AG09309 (cell line): ENCODE measurements at places on chromosomes 5 and 9.
A peak's percentile ranks its signal among the peaks of the same experiment; 100 is the strongest.

DNA sequence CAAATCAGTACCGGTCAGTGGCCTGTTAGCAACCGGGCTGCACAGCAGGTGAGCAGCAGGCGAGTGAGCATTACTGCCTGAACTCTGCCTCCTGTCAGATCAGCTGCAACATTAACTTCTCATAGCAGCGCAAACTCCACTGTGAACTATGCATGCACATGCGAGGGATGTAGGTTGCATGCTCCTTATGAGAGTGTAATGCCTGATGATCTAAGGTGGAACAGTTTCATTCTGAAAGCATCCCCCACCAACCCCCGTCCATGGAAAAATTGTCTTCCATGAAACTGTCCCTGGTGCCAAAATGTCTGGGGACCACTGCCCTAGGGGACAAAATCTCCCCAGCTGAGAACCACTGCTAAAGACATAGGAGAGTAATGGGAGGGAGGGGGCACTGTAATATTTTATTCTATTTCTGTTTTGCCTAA lies 51.1 kb downstream of the P4HA2 start:
- no peak for DNase-seq

GRCh38 chr5:119820608-119821007 lies 191.2 kb downstream of the FAM170A start:
- no peak for DNase-seq

DNA sequence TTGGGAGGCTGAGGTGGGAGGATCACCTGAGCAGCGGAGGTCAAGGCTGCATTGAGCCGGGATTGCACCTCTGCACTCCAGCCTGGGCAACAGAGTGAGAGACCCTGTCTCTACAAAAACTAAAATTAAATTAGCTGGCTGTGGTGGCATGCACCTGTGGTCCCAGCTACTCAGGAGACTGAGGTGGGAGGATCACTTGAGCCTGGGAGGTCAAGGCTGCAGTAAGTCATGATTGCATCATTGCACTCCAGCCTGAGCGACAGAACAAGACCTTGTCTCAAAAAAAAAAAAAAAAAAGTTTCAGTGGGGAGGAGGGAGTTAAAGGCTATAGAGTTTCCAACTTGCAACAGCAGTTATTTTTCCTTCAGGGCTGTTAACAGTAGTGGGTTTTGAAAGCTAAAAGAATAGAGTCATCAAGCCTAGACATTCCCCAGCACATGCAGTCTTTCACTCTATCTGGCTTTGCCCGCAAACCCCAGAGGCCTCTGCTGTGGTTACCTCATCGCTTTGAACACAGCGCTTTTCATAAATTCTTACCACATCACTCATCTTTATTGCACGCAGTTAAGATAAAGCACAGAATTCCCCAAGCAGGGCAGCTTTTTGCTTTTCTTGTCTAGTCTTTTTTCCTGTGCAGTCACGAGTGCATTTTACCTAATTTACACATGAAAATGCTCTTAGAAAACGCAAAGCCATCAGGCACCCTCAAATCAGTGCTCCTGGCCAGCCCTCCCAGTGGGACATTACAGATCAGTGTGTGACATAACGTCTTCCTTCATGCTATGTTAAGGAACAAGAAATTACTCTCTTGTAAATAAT lies 8.7 kb upstream of the SLC2A8 start:
- peak; percentile 91 for DNase-seq

DNA sequence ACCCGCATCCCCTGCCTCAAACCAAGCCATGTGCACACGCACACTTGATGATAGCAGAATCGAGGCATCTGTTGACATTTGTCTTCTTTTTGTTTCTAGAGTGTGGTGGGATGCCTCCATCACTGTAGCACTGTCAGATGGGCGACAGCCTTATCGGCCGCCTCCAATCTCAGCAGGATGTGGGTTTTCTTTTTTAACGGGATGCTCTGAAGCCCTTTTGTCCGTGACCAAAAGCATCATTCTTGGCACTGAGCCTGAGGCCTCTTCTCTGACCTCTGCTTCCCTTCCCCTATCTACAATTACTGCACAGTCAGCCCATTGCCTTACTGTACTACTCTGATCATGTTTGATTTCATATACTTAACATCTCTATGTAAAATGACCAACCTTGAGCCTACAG lies 78.3 kb downstream of the LMNB1 start:
- DNase-seq, result no peak

DNA sequence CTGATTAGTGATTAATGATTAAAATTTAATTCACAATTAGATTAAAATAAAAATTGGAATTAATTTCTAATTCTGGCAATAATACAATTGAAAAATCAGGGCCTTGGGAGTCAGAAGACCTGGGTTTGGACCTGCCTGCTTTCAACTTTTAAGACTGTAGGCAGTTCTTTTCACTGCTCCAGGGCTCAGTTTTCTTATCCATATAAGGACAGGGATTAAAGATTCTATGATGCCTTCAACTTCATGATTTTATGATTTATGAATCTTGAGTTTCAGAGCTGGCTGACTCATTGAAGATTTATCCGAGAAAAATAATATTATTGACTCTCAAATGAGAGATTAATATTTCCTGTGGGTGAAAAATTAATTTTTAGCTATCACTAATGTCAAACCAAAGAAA lies 208.6 kb upstream of the ANKH start:
- no peak for DNase-seq

GRCh38 chr5:149160291-149160787 lies 19.0 kb downstream of the ABLIM3 start:
- no peak for DNase-seq

DNA sequence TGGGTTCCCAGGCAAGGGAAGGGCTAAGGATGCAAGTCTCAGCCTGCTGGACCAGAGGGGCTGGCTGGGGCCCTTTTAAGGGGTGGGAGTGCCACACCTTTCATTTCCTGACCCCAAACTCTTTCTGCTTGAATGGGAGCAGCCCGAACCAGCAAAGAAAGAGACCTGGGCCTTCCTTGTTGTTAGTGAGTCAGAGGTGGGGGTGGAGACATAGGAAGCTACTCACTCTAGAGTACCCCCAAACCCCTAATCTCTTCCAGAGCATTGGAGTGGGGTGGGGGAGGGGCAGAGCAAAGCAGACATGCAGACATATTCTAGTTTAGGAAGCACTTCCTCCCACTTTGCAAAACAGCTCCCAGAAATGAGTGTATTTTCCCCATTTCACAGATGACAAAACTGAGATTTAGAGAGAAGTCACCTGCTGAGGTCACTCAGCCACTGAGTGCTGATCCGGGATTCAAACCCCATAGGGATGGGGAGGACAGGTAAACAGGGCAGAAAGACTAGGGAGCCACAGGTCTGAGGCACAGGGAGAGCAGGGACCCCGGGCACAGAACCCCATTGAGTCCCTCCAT lies 6.0 kb upstream of the AQP3 start:
- no peak for DNase-seq

- no peak for DNase-seq
Measured at GRCh38 chr5:146151970-146152369, 30.5 kb downstream of the LARS1 start.

- no peak for DNase-seq
Measured at GRCh38 chr9:133619791-133620190, 10.6 kb upstream of the FAM163B start.

GRCh38 chr9:88571419-88571818 lies 36.4 kb downstream of the NXNL2 start:
- no peak for DNase-seq

- DNase-seq, result peak; percentile 67
Measured at GRCh38 chr5:54457094-54457862, 1.8 kb downstream of the HSPB3 start.
